ENCODE measurements at places on chromosomes 7 and 10.
A peak's percentile ranks its signal among the peaks of the same experiment; 100 is the strongest.

DNA sequence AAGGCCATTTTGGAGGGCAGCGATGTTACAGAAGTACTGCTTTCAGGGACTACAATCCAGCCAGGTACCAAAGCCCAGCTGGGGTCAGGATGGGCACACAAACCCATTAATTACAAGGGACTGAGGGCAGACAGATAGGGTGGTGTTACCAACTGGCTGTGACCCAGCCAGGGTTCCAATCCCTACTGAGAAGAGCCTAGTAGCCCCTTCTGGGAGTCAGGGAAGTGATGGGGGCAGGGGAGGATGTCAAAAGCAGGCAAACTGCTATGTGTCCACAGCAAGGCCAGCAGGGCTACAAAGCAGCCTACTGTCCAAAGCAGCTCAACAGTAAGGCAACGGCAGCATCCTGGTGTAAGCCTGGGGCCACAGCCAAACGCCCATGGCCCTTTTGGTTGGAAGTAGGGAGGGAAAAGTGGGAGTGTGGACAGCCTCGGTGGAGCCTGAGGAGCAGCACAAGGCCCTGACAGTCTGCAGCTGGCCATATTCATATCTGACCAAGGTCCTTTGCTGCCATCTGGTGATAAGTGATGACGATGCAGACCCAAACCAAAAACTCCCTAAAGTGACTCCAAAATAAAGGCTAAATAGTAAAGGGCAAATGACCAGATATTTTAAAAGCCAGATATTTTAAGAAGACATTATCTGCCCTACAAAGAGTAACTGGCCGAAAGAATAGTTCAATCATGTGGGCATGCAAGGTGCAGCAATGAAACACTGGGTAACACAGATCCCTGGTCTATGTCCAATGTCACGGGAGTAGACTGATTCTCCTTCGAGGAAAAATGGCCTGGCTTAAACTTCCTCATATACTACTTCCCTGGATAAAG is 56.9 kb downstream of the XPNPEP1 start:
- peak; percentile 10 for DNase-seq

DNA sequence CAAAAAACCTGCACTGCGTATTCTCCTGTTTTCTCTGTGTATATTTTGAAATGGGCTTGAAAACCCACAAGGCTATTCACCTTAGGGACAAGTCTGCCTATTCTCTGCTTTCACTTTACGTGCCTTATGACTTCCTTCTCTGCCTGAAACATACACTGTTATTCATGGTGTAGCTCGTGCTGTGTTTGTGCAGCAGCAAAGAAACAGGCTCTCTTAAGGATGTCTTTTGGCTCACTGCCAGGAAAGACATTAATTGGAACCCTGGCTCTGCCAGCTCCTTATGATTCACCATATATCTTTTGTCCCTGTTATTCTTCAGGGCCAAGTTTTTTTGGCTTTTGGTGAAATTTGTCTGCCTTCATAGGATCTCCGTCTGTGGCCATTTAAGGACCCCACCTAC is 92.4 kb downstream of the TMEM106B start:
- DNase-seq = no peak

DNA sequence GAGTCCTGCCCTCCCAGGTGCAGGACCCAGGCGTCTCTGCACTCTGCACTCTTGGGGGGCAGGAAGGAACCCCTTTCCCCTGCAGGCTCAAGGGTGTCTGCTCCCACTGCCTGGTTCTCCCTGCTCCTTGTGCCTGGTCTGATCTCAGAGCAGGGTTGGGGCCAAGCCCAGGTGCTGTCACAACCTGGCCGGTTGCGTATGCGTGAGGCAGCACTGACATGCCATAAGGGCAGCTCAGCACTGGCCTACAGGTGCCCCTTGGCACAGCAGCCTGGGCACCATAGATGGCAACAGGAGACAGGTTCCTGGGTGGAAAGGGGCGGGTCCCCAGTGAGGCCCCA is 33.2 kb downstream of the DKK1 start:
- no peak for DNase-seq

- DNase-seq = no peak
Measured at GRCh38 chr7:101733713-101734475, 83.5 kb upstream of the CUX1 start.

- DNase-seq = peak; percentile 79
Measured at GRCh38 chr10:109922976-109923921, at the start of gene XPNPEP1. Gene XPNPEP1 (minus strand): TSS chr10:109923511. CDS start chr10:109923433, 78 bp downstream.

- DNase-seq = no peak
Measured at GRCh38 chr10:109698882-109699664, 224.2 kb downstream of the XPNPEP1 start.

- no peak for DNase-seq
Measured at GRCh38 chr10:113236998-113237397, 287.0 kb downstream of the TCF7L2 start.

- no peak for DNase-seq
Measured at GRCh38 chr10:131841661-131842139, 59.1 kb upstream of the PPP2R2D start.

- DNase-seq = peak; percentile 20
Measured at GRCh38 chr7:142338633-142339501, 81.0 kb upstream of the PRSS58 start.

- DNase-seq = no peak
Measured at GRCh38 chr7:105871142-105871541, 5.3 kb downstream of the ATXN7L1 start.

DNA sequence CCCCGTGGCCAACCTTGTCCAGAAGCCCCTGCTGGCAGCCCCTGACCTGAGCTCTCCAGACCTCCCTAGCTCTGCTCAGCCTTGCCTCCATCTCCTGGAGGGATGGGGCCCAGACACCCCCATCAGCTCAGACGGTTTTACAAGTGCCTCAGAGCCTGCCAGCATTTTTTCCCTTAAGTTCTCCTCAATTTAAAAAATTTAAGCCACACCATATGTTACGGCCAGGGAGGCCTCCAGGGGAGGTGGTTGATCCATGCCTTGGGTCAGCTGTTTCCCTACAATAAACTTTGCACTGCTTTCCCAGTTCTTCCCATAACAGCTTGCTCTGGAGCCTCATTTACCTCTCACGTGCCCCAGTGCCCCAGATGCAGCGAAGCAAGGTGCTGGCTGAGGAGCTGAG is 143.5 kb downstream of the RGS10 start:
- DNase-seq = no peak

GRCh38 chr10:119129721-119130120 is 25.8 kb downstream of the DENND10 start:
- no peak for DNase-seq

DNA sequence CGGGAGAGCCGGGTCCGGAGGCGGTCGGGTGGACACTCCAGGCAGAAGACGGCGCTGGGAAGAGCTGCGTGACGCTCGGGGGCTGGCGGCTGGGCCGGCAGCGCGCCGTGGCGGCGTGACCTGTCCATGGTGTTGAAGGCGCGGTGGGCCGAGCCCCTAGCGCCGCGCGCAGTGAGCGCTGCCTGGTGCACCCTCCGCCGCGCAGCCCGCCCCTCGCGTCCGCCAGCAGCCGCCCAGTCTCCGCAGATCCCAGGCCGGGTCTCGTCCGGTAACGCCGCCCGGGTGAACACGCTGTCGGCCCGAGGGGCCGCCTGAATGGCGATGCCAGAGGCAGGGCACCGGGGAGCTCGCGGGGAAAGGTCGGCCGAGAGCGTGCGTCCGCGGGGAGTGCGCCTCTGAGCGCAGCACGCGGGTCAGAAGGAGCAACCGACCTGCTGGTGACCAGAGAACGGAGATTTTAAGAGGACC is 657 bp upstream of the TMEM178B start:
- no peak for DNase-seq

GRCh38 chr10:131198401-131198800 is 113.1 kb downstream of the TCERG1L start:
- no peak for DNase-seq

GRCh38 chr7:14639329-14639728 is 263.2 kb downstream of the DGKB start:
- no peak for DNase-seq

DNA sequence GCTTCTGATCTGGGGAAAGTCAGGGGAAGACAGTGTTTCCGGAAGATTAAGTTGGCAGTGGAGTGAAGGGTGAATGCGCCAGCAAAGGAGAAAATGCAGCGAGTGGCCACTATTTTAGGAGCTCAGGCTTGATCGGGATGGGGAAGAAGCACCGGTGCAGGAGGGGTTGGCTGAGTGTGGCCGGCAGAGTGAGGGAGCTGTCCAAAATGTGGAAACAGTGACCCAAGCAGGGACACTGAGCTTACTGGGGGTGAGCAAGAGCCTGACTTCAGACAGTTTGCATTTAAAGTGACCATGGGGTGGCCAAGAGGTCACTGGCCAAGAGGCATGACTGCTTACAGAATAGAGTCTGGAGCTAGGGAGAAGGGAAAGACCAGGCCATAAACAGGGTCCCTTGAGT is 79.3 kb downstream of the GOLGA7B start:
- no peak for DNase-seq

DNA sequence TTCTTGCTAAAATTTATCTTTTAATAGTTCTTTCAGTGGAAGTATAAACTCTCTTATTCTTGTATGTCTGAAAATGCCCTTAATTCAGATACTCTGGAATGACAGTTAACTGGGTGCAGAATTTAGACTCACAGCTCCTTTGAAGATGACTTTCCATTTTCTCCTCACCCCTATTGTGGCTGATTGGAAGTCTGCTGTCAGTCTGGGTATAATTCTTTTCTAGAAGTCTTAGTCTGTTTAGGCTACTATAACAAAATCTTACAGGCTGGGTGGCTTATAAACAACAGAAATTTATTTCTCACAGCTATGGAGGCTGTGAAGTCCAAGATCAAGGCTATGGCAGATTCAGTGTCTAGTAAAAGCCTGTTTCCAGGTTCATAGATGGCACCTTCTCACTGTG is 145.2 kb upstream of the GDF10 start:
- no peak for DNase-seq

GRCh38 chr10:133104068-133104962 is 16.6 kb downstream of the ADGRA1 start:
- no peak for DNase-seq

DNA sequence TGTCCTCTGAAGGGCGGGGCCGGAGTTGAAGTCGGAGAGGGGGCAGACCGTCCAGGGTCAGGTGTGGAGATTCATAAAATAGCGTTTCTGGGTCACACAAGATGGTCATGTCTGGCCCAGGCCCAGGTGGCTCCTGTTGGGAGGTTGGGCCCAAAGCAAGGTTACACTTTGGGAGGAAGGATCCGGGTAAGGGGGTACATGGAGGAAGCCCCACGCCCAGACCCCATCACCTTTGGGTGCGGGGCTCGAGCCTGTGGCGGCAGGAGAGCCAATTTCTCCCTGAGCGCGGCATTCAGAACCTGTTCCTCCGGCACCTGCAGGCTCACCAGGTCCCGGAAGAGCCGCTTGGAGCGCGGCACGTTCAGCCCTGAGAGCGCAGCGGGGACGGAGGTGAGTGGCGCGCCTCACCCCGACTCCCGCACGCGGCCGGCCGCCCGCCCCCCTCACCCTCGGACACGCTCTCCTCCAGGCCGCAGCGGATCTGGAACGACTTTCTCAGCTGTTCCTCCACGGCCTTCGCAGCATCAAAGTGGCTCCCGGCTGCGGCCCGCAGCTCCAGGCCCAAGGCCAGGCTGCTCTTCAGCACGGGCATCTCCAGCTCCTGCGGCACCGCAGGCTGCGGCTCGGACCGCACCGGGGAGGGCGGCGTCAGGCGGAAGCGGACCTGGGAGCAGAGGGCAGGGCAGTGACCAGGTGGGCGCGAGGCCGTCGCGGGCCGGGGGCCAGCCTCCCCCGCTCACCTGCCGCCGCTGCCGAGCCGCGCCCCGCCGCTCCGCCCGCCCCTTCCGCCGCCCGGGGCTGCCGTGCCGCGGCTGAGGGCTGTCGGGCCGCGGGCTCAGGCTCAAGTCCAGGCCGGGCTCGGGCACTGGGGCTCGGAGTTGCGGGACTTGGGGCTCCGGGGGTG is 644 bp downstream of the PPP1R35 start:
- no peak for DNase-seq

DNA sequence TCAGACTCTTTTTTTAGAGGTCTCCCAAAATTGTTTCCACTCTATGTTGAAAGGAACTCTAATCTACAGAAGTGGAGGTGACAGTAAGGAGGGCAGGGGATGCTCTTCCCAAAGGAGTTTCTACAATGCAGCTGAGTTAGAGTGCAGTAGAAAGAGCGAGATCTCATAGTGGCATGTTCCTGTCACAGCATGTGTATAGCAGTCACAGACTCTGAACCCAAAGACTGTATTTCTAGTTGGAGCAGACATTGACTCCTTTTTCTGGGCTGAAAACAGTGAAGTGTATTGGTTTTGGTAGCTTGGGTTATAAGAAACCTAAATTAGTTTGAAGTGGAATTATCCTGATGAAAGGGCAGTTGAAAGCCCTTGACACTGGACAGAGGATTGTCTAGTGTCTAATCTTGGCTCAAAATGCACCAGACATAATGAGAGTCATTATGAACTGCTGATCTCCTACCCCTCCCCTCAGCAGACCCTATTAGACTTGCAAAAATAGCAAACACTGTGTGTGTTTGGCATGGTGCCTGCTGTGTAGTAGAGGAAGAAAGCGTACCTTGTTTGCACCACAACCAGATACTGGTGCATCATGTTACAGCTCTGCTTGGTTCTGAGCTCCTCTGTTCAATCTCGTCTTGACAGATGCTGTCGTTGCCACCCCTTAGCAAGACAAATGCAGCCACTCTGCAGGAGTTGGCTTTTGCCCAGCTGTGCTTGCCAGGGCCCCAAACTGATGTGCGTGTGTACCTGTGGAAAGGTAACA is 336.0 kb downstream of the AUTS2 start:
- DNase-seq = no peak

- no peak for DNase-seq
Measured at GRCh38 chr7:18828260-18828993, 289.0 kb downstream of the TWIST1 start.

- no peak for DNase-seq
Measured at GRCh38 chr7:90176195-90176594, 21.9 kb downstream of the STEAP1 start.

DNA sequence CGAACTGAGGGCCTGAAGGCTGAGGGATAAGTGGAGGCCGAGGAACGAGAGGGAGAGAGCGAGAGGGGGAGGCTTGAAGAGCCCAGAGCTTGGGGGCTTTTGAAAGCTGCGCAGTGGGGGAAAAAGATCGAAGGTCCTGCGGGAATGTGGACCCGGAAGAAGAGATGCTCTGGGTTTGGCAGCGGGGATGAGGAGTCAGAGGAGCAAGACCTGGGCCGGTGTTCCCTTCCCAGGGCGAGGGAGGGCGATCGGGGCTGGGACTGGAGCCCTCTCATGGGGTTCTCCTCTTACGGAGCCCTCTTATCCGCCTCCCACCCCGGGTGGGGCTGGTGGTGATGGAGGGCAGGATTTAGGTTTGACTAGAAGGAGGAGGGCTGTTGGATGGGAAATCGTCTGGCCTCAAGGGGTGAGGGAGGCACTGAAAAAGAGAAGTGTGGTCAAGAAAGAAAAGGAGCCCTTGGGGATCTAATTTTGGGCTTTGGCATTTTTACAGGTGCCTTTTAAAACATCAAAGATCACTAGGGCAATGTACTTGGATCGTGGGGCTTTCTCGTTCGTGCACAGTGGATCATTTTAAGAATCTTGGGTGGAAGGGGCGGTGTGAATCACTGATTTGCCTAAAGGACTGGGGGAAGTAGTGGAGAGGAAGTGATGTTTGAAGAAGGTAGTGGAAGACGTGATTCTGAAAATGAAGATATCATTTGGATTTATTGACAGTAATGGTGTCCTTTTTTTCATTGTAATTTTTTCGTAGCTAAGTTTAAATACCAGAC is 637 bp downstream of the SAMD8 start:
- peak; percentile 33 for DNase-seq

All from HFFc6 (cell line).